Gastrocnemius medialis (tissue), 4 donors: ENCODE measurements at places on chromosomes 6 and 20. TPM values are rescaled to one million over a fixed set of nuclear protein-coding genes. Genes with fewer than 3 reads are reported as not detected.

GRCh38 chr6:15107644-15108382 is 138.1 kb upstream of the JARID2 start:
- no peak for DNase-seq
- no peak overlapping the region for H3K4me3 ChIP-seq
- H3K36me3 ChIP-seq = no peaks in the 10 kb centered on the region

- peaks cover 3% of the 10 kb centered on the region for H3K4me1 ChIP-seq
- peak overlapping the region; percentile 71 for H3K27ac ChIP-seq
- H3K36me3 ChIP-seq = no peaks in the 10 kb centered on the region
Measured at GRCh38 chr20:63831646-63831992, 555 bp upstream of the ZBTB46 start.

DNA sequence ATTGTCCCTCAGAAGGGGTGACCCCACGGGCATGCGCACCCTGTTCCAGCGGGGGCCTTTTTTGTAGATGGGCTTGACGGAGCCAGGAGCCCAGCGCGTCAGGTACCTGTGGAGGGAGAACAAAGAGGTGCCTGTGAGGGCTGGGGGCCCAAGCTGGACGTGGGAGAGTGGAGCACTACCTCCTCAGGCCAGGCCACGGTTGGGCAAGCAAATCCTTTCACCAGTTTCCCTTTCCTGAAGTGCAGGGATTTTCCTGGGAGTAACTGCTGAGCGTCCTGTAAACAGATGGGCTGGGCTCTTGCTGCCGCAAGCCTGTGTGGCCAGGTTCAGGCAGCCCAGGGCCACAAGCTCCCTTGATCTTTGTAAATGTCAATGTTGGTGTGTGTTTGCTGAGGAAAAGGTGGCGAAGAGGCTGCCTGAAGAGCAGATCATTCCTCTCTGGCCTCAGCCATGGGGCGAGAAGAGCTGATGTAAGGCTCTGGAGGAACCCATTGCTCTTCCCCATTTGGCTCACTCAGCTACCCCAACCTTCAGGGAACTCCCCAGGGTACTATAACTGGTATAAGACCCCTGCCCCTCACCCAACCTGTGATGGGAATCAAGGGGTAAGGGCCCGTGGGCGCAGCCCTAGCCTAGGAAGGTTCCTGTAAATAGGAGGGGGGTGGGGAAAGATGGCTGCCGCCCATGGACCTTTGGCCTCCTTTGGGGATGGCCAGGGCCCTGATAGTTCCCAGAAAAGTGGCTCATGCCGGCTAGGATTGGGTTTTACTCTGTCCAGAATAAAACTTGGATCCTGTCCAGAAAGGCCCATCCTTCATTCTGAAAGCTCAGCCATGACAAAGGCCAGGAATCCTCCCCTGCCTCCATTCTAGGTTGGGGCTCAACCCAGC is 15.5 kb downstream of the MRPS18A start:
- peak overlapping the region; percentile 97 for H3K27ac ChIP-seq
- no peaks in the 10 kb centered on the region for H3K27me3 ChIP-seq
- peaks cover 41% of the 10 kb centered on the region for H3K36me3 ChIP-seq
- H3K4me3 ChIP-seq = no peak overlapping the region
- H3K4me1 ChIP-seq = peaks cover 93% of the 10 kb centered on the region
- no peak for DNase-seq

- no peak for DNase-seq
- no peaks in the 10 kb centered on the region for H3K27me3 ChIP-seq
Measured at GRCh38 chr6:54087721-54088120, 23.5 kb upstream of the MLIP start.

The RAD21L1 gene
- total RNA-seq = not detected

GRCh38 chr6:39263303-39264037 is 34.2 kb upstream of the KCNK5 start:
- no peak overlapping the region for H3K27ac ChIP-seq
- H3K4me1 ChIP-seq = no peaks in the 10 kb centered on the region
- H3K4me3 ChIP-seq = no peak overlapping the region
- no peaks in the 10 kb centered on the region for H3K27me3 ChIP-seq
- H3K36me3 ChIP-seq = no peaks in the 10 kb centered on the region

- H3K27ac ChIP-seq = no peak overlapping the region
- no peaks in the 10 kb centered on the region for H3K36me3 ChIP-seq
- DNase-seq = no peak
- peak overlapping the region; percentile 43 for H3K4me3 ChIP-seq
- peaks cover 48% of the 10 kb centered on the region for H3K27me3 ChIP-seq
Measured at GRCh38 chr6:26613689-26614683, 17.2 kb downstream of the ABT1 start.

The TRIM40 gene
- total RNA-seq = not detected

- peaks cover 14% of the 10 kb centered on the region for H3K4me1 ChIP-seq
- peak overlapping the region; percentile 78 for H3K4me3 ChIP-seq
- no peaks in the 10 kb centered on the region for H3K36me3 ChIP-seq
- H3K27me3 ChIP-seq = no peaks in the 10 kb centered on the region
- peak overlapping the region; percentile 96 for H3K27ac ChIP-seq
- DNase-seq = no peak
Measured at GRCh38 chr6:3117912-3118352, 579 bp upstream of the BPHL start.

The PLN gene
- 49.6 TPM for total RNA-seq

The BHLHE23 gene
- not detected for total RNA-seq

- H3K27me3 ChIP-seq = no peaks in the 10 kb centered on the region
- H3K4me1 ChIP-seq = peaks cover 13% of the 10 kb centered on the region
- no peak overlapping the region for H3K4me3 ChIP-seq
- no peak overlapping the region for H3K27ac ChIP-seq
- H3K36me3 ChIP-seq = no peaks in the 10 kb centered on the region
- no peak for DNase-seq
Measured at GRCh38 chr6:169533301-169534038, 168.4 kb downstream of the WDR27 start.

- H3K4me1 ChIP-seq = no peaks in the 10 kb centered on the region
- DNase-seq = no peak
Measured at GRCh38 chr20:63343460-63344445, 17.4 kb downstream of the CHRNA4 start.

GRCh38 chr6:72824833-72825232 is 203.0 kb downstream of the KCNQ5 start:
- peaks cover 65% of the 10 kb centered on the region for H3K4me1 ChIP-seq
- no peak for DNase-seq
- no peak overlapping the region for H3K4me3 ChIP-seq
- no peaks in the 10 kb centered on the region for H3K36me3 ChIP-seq
- no peaks in the 10 kb centered on the region for H3K27me3 ChIP-seq
- no peak overlapping the region for H3K27ac ChIP-seq

The SAPCD1 gene
- total RNA-seq = not detected

GRCh38 chr20:46122516-46123481 is 4.7 kb downstream of the CD40 start:
- H3K4me1 ChIP-seq = peaks cover 35% of the 10 kb centered on the region
- DNase-seq = no peak
- H3K4me3 ChIP-seq = no peak overlapping the region

The OPN5 gene
- not detected for total RNA-seq

- no peaks in the 10 kb centered on the region for H3K4me1 ChIP-seq
- H3K27ac ChIP-seq = no peak overlapping the region
- H3K4me3 ChIP-seq = no peak overlapping the region
- DNase-seq = no peak
Measured at GRCh38 chr20:40275738-40276137, 413.3 kb downstream of the MAFB start.

- H3K27me3 ChIP-seq = no peaks in the 10 kb centered on the region
- H3K4me1 ChIP-seq = no peaks in the 10 kb centered on the region
- DNase-seq = no peak
- H3K27ac ChIP-seq = no peak overlapping the region
- H3K36me3 ChIP-seq = no peaks in the 10 kb centered on the region
Measured at GRCh38 chr20:25483431-25484132, 76.1 kb downstream of the GINS1 start.

DNA sequence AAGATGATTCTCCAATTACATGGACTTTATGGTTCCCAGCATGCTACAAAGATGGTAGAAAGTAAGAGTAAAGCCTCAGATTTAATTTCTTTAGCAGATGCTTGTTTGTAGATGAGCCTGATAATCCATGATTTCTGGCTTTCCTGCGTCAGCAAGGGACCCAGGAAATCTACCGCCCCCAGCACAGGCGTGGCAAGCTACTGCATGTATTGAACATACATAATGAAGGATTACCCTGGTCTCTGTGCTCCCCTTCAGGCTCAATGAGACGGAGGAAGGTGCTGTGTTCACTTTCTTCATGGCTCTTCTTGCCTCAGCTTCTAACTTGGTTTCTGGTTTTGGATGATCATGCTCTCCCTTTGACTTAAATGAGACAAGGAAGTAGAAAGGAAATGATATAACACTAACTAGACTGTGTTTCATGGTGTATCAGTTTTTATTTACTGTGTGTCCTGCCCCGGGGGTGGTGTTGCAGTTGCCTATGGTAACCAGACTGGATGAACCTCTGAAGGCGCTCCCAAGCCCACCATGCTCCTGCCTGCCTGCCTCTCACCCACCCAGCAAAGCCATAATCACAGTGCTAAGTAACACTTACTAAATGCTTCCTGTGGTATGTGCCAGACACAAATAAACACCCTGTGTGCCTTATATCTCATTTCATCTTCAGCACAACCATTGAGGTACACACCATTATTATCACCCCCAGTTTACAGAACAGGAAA is 17.9 kb downstream of the GCM1 start:
- H3K27me3 ChIP-seq = no peaks in the 10 kb centered on the region
- H3K36me3 ChIP-seq = no peaks in the 10 kb centered on the region
- H3K27ac ChIP-seq = no peak overlapping the region
- no peak for DNase-seq

The TRIM38 gene
- 5.5 TPM for total RNA-seq

The PKIG gene
- total RNA-seq = 86.7 TPM

- peak; percentile 36 for DNase-seq
- no peaks in the 10 kb centered on the region for H3K27me3 ChIP-seq
- H3K4me1 ChIP-seq = no peaks in the 10 kb centered on the region
Measured at GRCh38 chr6:7697820-7698623, 27.9 kb upstream of the BMP6 start.

DNA sequence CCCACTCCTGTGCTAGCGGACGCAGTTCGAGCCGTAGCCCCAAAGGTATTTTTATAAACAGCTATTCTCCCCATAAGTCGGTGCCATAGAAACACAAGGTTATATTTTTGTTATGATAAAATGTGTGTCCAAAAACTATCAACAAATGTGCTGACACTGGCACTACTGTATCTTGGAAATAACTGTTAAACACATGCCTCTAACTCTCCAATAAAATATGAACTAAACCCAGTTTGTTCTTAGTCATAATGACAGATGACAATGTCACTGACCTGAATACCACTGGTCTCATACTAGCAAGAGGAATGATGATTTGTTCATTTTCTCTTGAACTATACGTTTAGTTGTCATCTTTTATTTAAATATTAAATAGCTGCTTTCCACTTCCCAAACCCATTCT is 51.4 kb upstream of the NUP153 start:
- H3K4me1 ChIP-seq = no peaks in the 10 kb centered on the region
- H3K4me3 ChIP-seq = no peak overlapping the region
- H3K27ac ChIP-seq = no peak overlapping the region
- DNase-seq = no peak

The CHRNA4 gene
- not detected for total RNA-seq

GRCh38 chr6:97656706-97657350 is 373.8 kb upstream of the MMS22L start:
- DNase-seq = no peak
- H3K27ac ChIP-seq = no peak overlapping the region
- no peaks in the 10 kb centered on the region for H3K4me1 ChIP-seq
- no peak overlapping the region for H3K4me3 ChIP-seq
- no peaks in the 10 kb centered on the region for H3K36me3 ChIP-seq

DNA sequence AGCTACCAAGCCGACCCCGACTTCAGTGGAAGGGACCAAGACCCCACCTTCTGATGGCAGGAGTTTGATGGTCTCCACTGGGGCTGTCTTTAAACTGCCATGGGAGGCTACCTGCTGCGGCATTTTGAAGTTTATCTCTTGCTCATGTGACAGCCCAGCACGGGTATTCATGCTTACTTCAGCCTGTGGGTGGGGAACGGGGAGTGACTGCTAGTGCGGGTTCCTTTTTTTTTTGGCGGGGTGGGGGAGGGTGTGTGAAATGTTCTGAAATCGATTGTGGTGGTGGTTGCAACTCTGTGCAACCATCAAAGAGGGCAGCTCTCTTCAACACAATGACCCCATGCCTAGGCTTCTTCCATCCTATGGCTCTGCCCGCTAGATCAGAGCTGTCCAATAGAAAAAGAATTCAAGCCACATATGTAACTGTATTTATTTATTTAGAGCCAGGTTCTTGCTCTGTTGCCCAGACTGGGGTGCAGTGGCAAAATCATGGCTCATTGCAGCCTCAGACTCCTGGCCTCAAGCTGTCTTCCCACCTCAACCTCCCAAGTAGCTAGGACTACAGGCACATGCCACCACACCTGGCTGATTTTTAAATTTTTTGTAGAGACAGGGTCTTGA is 53.7 kb downstream of the PPP1R16B start:
- no peaks in the 10 kb centered on the region for H3K4me1 ChIP-seq
- H3K36me3 ChIP-seq = no peaks in the 10 kb centered on the region
- H3K4me3 ChIP-seq = no peak overlapping the region
- no peak for DNase-seq
- H3K27ac ChIP-seq = no peak overlapping the region
- H3K27me3 ChIP-seq = no peaks in the 10 kb centered on the region

The BEND3 gene
- 1.9 TPM for total RNA-seq

The CRYBG1 gene
- total RNA-seq = 1.5 TPM
